Activated CD4-positive, alpha-beta T cell treated with anti-CD3 and anti-CD28 coated beads, Interleukin-2, Interleukin-6, amounts not matched to agents 100 ng/mL and 50 ng/mL, durations not matched to agents 16 hours and 8 hours (primary cell): ENCODE measurements at places on chromosomes 7 and 10.

- no peak for DNase-seq
Observed at GRCh38 chr7:139471740-139472353, 11.6 kb downstream of the KLRG2 start.

GRCh38 chr7:130887957-130888371, 154.0 kb upstream of the KLF14 start:
- DNase-seq, result no peak

DNA sequence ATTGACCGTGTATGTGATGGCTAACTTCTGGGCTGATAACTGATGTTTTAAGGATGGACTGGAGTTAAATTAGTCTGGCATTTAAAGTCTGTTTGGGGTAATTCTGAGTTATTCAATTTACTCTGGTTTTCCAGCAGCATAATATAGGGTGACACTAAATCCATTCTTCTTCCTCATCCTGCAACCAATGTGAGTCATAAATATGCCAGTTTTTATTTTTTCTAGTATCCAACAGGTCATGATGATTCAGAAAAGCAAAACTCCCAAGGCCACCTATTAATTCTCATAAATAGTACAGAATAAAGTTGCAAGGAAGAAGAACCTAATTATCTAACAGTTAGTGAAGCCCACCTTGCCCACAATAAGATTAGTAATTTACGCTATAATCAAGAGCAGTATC, 7.5 kb upstream of the EPHB6 start:
- no peak for DNase-seq

DNA sequence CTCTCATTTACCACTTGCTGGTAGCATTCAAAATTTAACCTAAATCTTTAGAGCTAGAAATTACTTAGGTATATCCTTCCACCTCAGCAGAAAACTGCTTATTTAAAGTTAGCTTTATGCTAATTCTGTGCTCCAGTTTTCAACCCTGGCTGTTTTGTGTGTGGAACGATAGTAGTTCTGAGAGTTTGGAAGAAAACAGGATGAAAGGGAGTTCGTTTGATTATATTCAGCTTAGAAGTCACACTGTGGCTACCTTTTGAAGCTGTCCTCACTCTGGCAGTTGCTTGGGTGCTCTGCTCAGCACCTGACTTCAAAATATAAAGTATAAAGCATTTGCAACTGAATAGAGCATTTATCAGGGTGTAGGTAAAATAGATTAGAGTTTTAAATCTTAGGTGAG, 2.6 kb upstream of the ASCC1 start:
- DNase-seq, result no peak

GRCh38 chr7:109930049-109930448, 1160.9 kb upstream of the LRRN3 start:
- no peak for DNase-seq

GRCh38 chr7:108650467-108650866, 80.8 kb downstream of the DNAJB9 start:
- DNase-seq, result no peak

GRCh38 chr10:36450380-36450779, 675.0 kb upstream of the ANKRD30A start:
- DNase-seq, result no peak

- no peak for DNase-seq
Observed at GRCh38 chr7:69787736-69788431, 189.6 kb downstream of the AUTS2 start.

DNA sequence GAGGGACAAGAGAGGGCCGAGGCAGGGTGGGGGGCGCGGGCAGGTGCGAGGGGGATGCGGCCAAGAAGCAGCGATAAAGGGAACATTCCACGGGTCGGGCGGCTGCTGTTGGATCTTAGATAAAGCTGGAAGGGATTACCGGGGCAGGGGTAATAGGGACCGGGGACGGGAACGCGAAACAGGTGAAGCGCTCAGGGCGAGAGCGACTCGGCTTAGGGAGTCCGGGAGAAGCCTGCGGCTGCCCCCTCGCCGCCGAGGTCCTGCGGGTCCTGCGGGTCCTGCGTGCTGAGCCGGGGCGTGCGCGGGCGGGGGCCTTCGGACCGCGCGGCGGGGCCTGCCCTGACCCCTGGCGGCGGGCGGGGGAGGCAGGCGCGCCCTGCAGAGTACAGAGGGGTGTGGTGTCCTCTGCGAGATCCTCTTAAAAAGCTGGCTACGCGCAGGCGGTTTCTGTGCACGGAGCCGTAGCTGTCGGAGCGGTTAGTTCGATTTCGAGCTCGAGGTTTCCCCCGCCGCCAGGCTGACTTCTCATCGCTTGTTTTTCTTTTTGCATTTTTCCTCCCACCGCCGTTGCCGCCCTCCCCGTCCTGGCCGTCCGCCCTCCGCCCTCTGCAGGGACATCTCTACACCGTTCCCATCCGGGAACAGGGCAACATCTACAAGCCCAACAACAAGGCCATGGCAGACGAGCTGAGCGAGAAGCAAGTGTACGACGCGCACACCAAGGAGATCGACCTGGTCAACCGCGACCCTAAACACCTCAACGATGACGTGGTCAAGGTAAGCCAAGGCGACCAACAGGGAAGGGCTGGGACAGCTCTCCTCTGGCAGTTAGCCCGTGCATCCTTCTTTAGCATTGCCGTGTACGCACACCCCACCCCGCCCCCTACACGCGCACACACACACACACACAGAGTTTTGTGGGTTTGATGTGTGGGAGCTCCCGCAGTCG, 1.4 kb downstream of the CAV1 start:
- peak; percentile 73 for DNase-seq

- no peak for DNase-seq
Observed at GRCh38 chr7:103859709-103860108, 129.7 kb downstream of the RELN start.

GRCh38 chr7:157558516-157558874, 221.7 kb downstream of the DNAJB6 start:
- no peak for DNase-seq

GRCh38 chr10:94008526-94008925, 14.8 kb downstream of the PLCE1 start:
- DNase-seq, result no peak

- no peak for DNase-seq
Observed at GRCh38 chr10:60139798-60140566, 233.6 kb upstream of the CCDC6 start.
